KBM-7 (cell line): ENCODE measurements at places on chromosomes 16 and 17.

- no peak for DNase-seq
Observed at GRCh38 chr16:64132759-64133361, 989.0 kb downstream of the CDH11 start.

GRCh38 chr16:30069611-30070462 is 4.3 kb downstream of the ALDOA start:
- DNase-seq = no peak

DNA sequence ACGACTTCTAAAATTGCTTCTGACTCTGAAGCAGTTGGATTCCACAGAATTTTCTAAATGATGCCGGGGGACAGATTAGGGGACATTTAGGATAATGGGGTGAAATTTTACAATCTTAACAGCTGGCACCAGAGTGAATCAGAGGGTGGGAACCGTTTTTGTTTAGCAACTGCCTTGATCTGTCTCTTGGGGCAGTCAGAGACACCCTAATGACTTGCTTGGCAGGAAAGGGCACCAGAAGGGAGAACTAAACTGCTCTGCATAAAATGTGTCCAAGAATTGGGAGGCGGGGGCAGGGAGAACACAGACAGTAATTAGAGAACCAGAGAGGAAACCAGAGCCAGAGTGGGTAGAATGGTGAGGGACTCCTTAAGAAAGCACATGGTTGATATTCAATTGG is 6.1 kb upstream of the ABCC12 start:
- DNase-seq = no peak

- DNase-seq = no peak
Observed at GRCh38 chr17:81868674-81869220, 2.4 kb downstream of the ARHGDIA start.

DNA sequence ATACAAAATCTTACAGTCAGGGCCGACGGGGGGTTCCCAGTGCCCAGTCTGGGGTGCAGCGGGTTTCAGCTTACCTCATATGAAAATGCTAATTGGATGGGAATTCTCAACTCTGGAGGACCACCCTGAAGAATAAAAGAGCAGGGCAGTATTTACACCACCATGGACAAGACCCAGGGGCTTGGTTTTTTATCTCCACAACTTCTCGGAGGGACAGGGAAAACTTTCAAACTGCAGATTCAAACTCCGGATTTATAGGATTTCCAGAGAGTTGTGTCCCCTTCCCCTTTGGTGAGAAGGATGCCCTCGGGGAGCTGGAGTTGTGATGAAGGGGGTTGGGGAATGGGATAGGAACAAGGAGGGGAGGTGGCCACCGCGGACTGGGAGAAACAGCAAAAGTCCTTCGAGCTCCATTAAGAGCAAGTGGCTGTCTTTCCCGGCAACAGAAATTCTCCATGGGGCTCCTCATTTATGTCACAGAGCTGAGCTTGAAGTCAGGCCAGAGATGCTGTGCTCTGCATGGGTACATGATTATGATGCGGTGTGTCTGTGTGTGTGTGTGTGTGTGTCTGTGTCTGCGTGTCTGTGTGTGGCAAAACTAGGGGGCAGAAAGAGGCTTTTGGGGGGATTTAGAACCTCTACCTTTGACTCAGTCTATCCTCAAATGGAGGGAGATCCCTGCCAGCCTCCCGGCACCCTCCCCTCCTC is 15.7 kb downstream of the FOXL1 start:
- DNase-seq = no peak

DNA sequence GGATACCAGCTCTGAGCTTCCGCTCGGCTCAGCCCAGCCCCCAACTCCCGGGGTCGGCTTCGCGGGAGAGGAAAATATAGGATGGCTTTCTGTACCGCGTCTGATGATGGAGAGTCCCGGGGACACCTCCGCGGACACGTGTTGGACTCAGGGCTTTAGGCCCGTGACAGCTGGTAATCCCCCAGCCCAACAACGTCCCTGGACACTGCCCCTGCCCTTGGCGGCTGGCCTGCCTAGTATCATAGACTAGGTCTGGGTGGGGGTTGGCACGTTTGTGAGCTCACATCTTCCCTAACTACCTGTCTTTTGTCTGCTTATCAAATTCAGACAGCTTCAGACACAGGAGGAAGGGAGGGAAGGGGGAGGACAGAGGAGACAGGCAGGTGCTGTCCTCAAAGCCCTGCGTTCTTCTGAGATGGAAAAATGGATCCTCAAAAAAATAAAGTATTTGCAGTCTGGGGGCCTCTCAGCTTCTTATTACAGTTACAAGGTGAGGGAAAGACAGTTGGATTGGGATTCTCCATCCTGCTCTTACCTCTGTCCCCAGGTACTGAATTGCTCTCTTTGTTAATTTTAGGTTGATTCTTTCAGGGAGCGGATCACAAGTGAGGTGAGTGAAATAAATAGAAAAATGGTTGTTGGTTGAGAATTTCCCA is 698 bp downstream of the PSME3 start:
- DNase-seq = no peak

DNA sequence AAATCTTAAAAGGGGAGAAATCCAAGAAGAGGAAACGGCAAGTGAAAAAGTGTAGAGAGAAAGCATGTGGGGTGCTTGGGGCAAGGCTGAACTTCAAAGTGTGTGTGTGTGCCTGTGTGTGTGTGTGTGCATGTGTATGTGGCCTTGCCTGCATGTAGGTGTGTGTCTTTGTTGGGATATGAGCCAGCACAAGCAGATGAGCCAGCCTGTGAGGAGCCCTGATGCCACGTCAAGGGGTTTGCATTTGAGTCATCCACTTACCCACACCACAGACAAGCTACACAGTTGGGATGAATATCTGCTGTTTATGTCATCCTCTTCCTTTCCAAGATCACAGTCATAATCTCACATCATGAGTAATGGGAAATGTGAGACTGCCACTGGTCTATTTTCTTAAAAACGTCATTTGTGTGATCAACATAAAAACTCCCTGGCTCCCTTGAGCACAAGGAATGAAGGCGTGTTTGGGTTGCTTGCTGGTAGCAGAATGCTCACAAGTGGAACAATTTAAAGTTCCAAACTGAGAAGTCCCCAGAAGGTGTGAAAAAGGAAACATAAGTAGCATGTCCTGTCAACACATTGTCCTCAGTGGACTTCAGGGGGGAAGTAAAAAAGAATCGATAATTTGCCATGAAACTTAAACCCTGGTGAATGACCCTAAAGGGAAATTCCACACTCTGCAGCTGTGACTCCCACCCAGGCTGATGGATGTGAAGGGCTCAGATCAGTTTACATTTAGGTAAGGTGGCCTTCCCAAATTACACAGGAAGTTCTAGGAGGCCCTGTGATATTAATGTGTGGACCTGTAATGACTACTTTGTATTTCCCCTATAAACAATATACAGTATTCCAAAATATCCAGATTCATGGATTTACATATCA is 14.7 kb downstream of the KCTD19 start:
- no peak for DNase-seq

- no peak for DNase-seq
Observed at GRCh38 chr17:19740933-19741332, 7.2 kb downstream of the ALDH3A1 start.
